ENCODE measurements at places on chromosomes 2 and 18.

- DNase-seq, result no peak
Measured at GRCh38 chr2:152283392-152283791, 51.6 kb upstream of the FMNL2 start.

DNA sequence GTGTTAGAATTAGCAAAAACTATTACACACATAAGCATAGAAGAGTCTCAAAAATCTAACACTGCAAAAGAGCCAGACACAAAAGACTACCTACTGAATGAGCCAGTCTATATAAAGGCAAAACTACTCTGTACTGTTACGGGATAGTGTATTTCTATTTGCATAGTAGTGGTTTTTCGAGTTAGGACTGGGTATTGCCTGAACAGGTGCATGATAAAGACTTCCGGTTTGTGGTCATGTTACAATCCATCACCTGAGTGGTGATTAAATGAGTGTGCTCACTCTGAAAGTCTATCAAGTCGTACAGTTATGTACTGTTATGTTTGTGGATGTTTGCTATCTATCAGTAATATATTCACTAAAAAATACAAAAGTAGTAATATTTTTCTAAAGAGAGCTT is 523.3 kb upstream of the SYT4 start:
- DNase-seq, result no peak

GRCh38 chr2:239223310-239224198 is 177.3 kb downstream of the HDAC4 start:
- no peak for DNase-seq

DNA sequence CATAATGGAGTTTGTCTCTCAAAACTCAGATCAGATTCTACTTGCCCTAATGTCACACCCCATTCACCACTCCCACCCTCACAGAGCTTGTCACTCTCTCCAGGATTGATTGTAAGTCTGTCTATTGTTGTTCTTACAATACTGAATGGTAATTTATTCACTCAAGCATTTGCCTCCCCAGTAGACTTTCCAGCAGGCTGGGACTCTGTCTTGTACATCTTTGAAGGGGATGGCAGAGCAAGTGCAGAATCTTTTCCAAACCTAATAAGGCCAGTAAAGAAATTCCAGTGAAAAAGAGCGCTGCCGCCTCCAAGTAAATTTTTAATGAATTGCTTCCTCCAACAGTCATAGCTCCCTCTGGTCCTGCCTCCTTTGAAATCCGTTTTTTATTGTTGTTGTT is 56.9 kb downstream of the RBM43 start:
- DNase-seq, result no peak

DNA sequence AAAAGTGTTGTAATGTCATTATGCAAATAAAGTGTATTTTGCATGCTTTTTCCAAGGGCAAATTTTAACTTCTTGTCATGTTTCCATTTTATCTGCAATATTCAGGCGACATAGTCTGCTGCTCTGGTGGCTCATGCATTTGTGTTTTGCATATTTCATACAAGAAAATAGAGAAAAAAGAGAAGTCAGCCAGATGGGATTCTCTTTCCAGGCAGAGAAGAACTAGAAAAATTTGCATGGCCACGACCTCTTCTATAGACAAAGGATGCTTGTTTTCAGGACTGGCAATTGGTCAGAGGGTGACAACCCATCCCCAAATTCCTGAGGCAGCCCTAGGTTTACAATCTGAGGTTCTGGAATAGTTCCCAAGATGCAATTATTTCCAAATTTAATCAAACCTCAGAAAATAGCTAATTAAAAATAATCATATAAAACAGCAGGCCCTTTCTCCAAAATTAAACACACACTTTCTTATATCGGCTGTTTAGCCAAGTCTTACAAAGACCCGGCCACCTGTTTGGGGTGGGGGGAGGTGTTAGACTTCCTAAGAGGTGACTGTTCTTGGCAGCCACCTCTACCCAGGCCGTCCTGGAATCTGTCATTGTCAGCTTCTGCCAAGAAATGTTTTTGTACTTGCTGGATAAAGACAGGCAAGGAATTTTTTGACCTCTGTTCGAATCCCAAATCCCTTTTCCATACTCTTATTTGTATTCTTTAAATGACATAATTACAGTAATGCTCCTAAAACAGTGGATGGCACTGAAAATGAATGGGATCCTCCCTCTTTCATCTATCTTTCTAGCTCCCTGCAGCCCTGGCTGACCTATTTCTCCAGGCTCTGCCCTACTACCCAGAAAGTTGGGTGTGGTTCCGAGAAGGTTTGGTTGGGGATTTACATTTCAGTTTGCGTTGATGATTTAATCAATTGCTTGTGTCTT is 20.8 kb upstream of the SOS1 start:
- DNase-seq, result no peak
